ENCODE measurements at places on chromosomes 1 and 21.

DNA sequence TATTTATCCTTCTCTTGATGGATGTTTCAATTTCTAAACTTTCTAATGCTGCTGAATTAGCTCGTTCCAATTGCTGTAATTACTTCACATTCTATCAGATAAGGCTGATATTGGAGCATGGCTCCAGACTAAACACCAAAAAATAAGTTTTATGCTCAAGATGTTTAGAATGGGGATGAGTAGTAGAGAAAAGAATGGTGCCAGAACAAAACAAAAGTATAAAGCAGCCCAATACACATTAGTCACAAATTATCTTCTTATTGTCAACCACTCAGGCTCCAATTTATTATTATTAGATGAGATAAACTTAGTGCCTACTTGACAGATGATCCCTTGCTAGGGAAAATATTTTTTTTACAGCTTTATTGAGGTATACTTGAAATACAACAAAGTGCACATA is 21.8 kb downstream of the ATPAF1 start:
- no peak for DNase-seq

DNA sequence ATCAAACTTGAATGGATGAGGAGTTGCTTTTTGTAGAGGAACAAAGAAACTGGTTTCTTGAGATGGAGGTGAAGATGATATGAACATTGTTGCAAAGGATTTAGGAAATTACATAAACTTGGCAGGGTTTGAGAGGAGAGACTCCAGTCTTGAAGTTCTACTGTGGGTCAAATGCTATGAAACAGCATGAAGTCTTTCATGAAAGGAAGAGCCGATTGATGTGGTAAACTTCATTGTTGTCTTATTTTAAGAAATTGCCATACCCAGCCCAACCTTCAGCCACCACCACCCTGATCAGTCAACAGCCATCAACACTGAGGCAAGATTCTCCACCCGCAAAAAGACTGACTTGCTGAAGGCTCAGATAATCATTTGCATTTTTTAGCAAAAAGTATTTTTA is 52.2 kb downstream of the SIPA1L2 start:
- DNase-seq = no peak

- peak; percentile 70 for DNase-seq
Measured at GRCh38 chr1:189616893-189617292, 860.8 kb downstream of the BRINP3 start.

DNA sequence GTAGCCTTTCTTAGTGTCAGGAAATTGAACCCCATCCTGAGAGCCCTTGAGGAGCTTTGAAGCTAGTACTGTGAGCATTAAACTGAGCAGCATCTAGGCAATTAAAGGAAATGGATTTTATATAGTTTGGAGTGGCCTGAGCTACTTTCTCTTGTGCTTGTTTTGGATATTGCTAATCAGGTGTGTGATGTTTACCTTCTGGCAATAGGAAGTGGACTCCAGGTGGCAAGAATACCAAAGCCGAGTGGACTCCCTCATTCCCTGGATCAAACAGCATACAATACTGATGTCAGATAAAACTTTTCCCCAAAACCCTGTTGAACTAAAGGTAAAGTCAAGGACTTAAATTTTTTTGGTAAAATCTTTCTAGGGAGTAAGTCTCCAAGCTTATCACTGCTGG is 79.4 kb downstream of the MACF1 start:
- DNase-seq = no peak

- peak; percentile 56 for DNase-seq
Measured at GRCh38 chr1:31755197-31755611, 8.9 kb downstream of the ADGRB2 start.

- DNase-seq = no peak
Measured at GRCh38 chr1:143660354-143660941, 311.3 kb downstream of the FAM72C start.

GRCh38 chr21:21076491-21076890 is 78.3 kb downstream of the NCAM2 start:
- DNase-seq = no peak

- peak; percentile 97 for DNase-seq
Measured at GRCh38 chr1:204435381-204435831, 23.8 kb upstream of the PPP1R15B start.

GRCh38 chr1:101993710-101994109 is 3.0 kb downstream of the OLFM3 start:
- DNase-seq = peak; percentile 3
